Right cardiac atrium (tissue), 5 donors: ENCODE measurements at places on chromosomes 12 and 14. TPM values are rescaled to one million over a fixed set of nuclear protein-coding genes. Genes with fewer than 3 reads are reported as not detected.

GRCh38 chr12:6921996-6922946 lies 5.5 kb upstream of the ATN1 start:
- no peak for DNase-seq

- DNase-seq: no peak
Observed at GRCh38 chr12:70240673-70241072, 2.6 kb upstream of the CNOT2 start.

GRCh38 chr14:65302571-65303189 lies 109.8 kb upstream of the FUT8 start:
- no peak for DNase-seq

DNA sequence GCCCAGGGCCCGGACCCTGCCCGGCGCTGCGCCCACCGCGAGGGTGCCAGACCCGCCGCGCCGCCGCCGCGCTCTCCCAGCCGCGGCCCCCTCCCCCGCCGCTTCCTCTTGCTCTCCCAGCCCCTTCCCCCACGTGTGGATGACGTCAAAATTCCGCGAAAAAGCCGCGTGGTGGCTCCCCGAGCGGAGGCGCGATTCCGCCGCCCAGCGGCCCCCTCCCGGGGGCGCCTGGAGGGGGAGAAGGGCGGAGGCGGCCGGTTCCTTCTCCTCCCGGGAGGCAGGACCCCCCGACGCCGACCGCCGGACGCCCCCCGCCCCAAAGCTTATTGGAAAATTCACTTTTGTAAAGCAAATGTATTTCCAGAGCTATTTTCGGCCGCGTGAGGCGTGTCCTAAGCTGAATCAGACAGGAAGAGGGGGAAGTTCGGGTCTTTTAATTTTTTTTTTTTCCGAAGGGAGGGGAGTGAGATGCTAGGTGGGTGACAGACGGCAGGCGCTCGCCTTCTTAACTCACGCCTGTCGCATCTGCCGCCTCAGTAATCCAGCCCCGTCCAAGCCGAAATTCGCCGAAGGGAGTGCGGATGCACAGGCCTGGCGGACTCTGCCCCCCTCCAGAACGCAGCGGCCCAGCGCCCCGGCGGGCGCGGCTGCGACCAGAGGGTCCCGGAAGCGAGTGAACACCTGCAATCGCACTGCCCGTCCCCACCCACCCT lies 4.1 kb upstream of the CCND2 start:
- peak; percentile 88 for DNase-seq

DNA sequence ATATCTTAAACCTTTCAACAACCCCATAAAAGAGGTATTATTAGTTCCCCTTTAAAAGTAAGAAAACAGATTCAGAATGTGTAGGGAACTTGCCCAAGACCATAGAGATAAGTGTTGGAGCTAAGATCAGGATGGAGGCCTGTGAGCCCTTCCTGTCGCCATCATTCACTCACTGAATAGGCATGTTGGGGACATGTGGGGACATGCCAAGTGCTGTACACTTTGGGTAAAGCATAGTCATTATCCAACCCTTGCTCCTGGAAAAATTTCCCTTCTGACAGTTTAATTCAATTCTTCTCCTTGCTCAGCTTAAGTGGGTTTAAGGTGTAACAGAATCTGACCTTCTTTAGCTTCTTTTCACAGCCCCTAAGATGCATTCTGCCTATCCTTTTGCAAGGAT lies 28.0 kb upstream of the C12orf42 start:
- DNase-seq: no peak

DNA sequence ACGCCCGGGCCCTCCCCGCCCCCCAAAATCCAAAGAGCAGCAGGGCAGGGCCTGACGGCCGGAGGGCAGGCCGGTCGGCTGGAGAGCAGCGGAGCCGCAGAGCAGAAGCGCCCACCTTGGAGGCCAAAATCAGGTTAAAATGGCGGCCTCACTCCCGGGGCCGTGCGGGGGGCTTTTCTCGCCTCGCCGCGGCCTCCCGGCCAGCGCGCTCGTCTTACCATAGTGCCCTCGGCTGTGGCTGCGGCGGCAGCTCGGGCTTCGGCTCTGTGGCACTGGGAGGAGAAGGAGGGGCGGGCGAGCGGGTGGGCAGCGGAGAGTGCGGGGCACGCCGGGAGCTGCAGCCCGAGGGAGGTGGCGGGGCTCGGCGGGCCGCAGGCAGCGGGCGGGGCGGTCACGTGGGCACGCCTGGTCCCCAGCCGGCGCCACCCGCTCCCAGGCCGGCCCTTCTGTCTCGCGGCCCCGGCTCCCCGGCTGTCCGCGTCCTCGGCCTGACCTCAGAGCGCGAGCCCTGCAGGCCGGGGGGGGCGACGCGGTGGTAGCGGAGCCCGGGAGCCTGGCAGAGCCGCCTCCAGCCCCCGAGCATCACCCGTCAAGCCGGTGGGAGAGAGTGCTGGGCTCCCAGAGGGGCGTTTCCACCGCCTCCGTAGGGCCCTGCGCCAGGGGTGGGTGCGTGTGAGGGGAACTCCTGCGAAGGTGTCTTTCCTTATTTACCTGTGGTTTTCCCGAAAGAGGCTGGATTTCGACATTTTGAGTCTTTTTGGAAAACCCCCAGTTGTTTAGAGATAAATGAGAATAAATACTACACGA lies at the start of gene CFL2:
TSS of gene CFL2 (minus strand) at position 274 of the 807 bp plus-strand sequence. CDS start at position 221, 53 bp downstream.
- DNase-seq: peak; percentile 96

DNA sequence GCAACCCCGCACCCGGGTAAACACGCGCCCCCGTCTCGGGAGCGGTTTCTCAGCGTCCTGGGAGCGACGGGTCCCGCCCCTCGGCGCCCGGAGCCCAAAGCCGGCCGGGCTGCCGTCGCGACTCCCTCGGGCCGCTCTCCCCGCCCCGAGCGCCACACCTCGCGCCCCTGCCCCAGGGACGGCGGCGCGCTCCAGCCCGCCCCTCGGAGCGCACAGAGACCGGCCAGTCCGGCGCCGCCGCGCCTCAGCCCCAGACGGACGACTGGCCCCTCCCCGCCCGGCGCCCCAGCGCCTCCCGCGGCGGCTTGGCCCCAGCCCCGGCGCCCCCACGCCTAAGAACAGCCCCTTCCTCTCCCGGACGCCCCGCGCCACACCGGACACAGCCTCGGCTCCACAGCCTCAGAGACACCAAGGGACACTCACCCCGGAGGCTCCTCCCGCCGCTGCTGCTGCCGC lies 411 bp downstream of the BTBD7 start:
- DNase-seq: peak; percentile 70

DNA sequence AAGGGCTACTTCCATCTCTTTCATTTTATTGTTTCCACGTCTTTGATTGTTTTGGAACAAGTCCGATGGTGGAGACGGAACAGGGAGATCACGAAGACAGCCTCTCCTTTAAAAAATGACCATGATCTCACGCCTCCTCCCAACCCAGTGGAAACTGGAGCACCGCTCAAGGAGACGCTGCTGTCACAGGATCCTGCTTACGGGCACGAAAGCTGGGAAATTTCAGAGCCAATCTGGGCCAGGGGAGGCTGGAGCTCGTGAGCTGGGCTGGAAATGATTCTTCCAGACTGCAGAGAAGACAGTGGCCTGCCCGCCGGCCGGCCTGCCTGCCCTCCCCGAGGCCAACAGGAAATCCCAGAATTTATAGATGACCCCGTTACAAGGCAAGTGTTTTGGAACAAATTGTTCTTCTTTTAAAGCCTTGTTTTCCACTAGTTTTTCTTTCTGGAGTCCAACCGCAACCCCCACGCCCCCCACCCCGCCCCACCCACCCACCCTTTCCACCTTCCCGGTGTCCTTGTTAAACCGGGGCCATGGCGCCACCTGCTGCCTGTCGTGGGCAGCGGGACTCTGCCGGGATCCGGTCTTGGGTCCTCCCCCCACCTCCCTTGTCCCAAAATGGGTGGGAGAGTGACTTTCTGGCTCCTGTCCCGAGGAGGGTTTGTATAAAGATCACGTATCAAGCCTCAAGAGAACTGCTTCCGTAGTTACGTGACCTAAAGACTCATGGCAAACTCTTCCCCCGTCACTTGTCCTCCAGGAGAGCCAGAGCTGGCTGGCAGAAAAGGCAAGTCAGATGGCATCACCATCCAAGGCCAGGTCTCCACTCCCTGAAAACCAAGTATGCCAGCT lies 40.3 kb downstream of the MAP1LC3B2 start:
- peak; percentile 86 for DNase-seq

DNA sequence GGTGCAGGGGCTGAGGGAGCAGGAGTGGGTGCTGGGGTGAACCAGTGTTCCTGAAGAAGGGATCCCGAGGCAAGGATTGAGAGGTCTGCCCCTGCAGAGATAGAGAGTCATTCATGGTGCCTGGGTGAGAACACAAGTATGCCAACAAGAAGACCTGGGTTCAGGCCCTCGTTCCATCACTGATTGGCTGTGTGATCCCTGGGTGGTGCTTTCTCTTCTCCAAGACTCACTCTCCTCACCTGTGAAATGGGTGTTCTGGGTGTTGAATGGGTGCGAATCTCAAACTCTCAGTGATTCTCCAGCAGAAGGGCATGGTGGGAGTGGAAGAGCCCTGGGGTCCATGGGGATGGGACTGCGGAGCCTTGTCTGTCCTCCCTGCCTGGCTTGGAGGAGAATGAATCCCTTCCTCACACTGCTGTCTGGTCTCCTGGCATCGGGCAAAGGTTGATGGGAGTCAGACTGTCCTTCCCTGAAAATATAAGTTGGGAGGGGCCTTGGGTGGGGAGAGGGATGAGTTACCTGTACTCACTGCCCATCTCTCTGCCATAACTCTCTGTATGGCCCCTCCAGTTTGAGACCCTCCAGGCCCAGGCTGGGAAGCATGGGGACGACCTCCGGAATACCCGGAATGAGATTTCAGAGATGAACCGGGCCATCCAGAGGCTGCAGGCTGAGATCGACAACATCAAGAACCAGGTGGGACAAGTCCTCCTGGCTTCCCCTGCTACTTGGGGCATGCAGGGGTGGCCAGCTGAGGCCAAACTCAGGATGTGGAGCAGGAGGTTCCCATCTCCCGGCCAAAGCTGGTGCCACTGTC lies 9.6 kb downstream of the KRT7 start:
- DNase-seq: no peak

DNA sequence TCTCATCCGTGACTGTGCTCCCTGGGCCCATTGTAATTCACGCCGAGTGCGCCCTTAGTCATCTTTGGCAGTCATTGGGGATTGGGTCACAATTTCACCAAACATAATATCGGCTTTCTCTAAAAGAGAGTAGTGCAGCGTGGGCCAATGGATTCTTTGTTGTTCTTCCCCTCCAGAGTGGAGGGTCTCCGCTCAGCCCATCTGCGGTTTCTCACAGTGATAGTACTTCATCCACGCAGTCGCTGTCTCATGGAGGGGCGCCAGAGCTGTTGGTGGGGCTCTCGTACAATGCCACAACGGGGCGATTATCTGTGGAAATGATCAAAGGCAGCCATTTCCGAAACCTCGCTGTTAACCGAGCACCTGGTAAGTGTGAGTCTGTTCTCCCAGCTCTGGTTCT lies 321.8 kb downstream of the SNAPC1 start:
- DNase-seq: no peak

DNA sequence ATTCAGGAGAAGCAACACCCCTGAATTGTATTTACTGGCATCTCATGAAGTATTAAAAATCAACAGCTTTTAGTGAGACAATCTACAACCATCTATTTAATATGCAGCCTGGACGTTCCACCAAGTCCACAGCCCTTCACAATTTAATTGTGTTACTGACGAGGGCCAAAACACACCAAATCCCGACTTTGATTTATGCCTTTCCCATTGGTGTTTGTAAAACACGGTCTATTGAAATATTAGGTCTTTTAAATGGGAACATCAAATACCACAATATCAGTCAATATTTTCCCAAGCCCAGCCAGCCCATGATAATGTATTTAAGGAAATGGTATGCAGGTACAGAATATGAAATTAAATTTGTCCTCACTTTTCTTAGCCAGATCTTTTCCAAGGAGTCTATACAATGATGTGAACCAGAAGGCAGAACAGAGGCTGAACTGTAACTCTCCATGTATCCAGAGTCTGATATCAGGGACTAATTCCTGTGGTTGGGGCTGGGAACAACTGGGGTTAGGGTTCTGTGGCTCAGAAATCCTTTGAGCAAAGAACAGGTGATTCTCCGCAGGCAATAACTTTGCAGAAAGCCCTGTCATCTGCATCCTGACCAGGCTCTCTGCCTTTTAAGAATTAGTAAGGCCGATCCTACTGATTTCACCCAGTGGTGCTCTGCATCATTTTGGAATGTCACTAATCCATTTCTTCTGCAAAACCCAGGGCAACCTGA lies 179.3 kb upstream of the GZMB start:
- no peak for DNase-seq

DNA sequence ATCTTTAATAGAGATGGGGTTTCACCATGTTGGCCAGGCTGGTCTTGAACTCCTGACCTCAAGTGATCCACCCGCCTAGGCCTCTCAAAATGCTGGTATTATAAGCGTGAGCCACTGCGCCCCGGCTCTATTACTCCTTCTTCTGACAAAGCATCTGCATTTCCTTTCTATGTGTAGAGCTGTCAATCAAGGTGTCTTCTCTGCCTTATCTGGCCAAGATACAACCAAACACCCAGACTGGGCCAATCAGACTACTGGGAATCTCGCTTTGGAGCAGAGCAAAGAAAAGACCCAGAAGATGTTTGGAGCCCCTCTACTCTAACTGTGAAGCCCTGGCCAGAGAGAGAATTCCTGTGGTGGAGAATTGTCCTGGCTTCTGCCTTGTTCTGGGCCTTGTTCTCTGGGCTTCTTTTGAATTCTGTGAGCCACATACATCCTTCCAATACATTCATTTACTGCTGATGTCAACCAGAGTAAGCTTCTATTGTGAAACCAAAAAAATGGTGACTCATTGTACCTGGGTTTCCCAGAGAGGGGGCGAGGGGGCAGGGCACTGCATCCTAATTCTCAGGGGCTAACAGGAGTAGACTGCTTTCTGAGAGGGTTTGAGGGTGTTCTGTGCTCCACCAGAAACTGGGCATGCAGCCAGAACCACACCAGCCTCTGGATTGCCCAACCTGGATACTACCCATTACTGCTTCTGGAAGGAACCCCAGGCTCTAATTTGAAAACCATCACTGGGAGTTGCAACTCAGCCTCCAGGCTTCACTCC lies 18.8 kb upstream of the FLVCR2 start:
- no peak for DNase-seq

DNA sequence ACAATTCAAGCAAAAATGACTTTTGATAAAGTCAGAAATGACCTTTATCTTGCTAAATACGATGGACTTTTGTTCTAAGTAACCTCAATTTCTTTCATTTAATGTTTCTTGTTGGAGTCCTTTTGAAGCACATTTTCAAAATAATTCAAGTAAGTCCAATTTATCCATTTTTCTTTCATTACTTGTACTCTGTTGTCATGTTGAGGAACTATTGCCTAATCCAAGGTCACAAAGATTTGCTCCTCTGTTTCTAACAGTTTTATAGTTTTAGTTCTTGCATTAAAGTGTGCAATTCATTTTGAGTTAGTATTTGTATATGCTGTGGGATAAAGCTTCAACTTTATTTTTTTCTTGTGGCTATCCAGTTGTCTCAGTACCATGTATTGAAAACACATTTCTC lies 66.7 kb downstream of the CCER1 start:
- DNase-seq: no peak

The GZMH gene
- 0.56 TPM for total RNA-seq

The WNT1 gene
- not detected for total RNA-seq

The CPM gene
- 14.3 TPM for total RNA-seq

The TMPRSS12 gene
- total RNA-seq: not detected

The COX8C gene
- 1.1 TPM for total RNA-seq

The TSPAN8 gene
- 2.3 TPM for total RNA-seq
